ENCODE measurements at places on chromosomes 13 and 19. TPM values are rescaled to one million over a fixed set of nuclear protein-coding genes. Genes with fewer than 3 reads are reported as not detected.

The KCNN1 gene
- 1.8 TPM for total RNA-seq

The RUBCNL gene
- total RNA-seq: not detected

The IZUMO2 gene
- total RNA-seq: not detected

The GIPR gene
- total RNA-seq: not detected

The OR10H1 gene
- not detected for total RNA-seq

The DNM2 gene
- total RNA-seq: 60.5 TPM
